Upper lobe of left lung (tissue), 6 donors: ENCODE measurements at places on chromosomes 6 and 20.

GRCh38 chr20:38144974-38145728, 19.9 kb downstream of the TGM2 start:
- peaks cover 45% of the 10 kb centered on the region for H3K4me1 ChIP-seq
- H3K27ac ChIP-seq = peak overlapping the region; percentile 73
- H3K4me3 ChIP-seq = no peak overlapping the region
- H3K27me3 ChIP-seq = no peaks in the 10 kb centered on the region
- no peak for DNase-seq
- H3K36me3 ChIP-seq = peaks cover 3% of the 10 kb centered on the region

GRCh38 chr20:20547221-20547875, 165.1 kb downstream of the RALGAPA2 start:
- no peaks in the 10 kb centered on the region for H3K27me3 ChIP-seq
- no peaks in the 10 kb centered on the region for H3K4me1 ChIP-seq
- H3K27ac ChIP-seq = no peak overlapping the region
- no peak for DNase-seq

DNA sequence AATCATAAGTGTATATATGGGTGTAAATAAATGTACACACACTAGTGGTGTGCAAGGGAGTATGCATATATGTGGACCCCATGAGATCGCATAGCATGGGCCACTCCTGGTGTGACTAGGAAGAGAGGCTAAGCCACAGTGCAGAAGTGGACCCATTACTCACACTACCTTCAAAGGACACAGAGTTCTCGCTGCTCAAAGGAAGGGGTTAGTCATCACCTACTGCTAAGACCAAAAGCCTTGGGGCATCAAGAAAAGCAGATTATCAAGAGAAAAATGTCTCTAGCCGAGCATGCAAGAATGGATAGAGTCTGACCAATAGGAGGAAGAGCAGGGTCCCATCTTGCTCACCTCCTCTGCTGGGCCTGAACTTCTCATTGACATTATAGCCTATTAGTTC, 195.5 kb downstream of the MAFB start:
- H3K36me3 ChIP-seq = no peaks in the 10 kb centered on the region
- H3K4me3 ChIP-seq = no peak overlapping the region
- DNase-seq = no peak

DNA sequence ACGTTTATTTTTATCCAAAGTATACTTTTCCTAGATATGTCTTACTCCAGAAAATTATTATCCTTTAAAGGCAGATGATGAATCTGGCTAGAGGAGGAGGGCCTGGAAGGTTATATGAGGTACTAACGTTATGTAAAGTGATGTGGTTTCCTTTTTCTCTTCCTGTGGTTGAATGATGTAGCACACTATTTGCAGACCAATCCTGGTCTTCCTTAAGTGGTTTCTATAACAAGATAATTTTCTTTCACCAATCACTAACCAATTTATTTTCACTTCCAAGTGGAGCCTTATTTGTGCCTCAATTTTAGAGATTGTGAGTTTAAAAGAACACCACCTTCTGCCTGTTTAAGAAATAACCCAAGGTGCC, 154.6 kb upstream of the SOX4 start:
- no peaks in the 10 kb centered on the region for H3K27me3 ChIP-seq
- no peak overlapping the region for H3K4me3 ChIP-seq
- no peak overlapping the region for H3K27ac ChIP-seq
- H3K4me1 ChIP-seq = no peaks in the 10 kb centered on the region
- no peak for DNase-seq

DNA sequence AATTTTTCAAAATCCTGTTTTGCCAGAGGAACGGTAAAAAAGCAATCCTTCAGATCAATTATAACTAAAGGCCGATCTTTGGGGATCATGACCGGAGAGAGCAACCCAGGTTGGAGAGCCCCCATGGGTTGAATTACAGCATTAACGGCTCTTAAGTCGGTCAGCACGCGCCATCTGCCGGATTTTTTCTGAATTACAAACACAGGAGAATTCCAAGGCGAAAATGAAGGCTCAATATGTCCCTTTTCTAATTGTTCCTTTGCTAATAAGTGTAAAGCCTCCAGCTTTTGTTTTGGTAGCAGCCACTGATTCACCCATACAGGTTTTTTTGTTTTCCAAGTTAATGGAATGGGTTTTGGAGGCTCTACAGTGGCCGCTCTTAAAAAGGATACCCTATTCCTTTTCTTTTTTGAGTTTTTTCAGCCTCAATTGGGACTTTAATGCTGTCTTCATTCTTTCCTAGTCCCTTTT, 16.9 kb upstream of the PTCRA start:
- no peaks in the 10 kb centered on the region for H3K27me3 ChIP-seq
- no peak overlapping the region for H3K27ac ChIP-seq
- H3K4me1 ChIP-seq = no peaks in the 10 kb centered on the region
- H3K36me3 ChIP-seq = no peaks in the 10 kb centered on the region

- no peak overlapping the region for H3K4me3 ChIP-seq
- H3K36me3 ChIP-seq = peaks cover 7% of the 10 kb centered on the region
- H3K27me3 ChIP-seq = no peaks in the 10 kb centered on the region
- H3K4me1 ChIP-seq = no peaks in the 10 kb centered on the region
Observed at GRCh38 chr6:57163956-57164355, 8.2 kb upstream of the BAG2 start.

DNA sequence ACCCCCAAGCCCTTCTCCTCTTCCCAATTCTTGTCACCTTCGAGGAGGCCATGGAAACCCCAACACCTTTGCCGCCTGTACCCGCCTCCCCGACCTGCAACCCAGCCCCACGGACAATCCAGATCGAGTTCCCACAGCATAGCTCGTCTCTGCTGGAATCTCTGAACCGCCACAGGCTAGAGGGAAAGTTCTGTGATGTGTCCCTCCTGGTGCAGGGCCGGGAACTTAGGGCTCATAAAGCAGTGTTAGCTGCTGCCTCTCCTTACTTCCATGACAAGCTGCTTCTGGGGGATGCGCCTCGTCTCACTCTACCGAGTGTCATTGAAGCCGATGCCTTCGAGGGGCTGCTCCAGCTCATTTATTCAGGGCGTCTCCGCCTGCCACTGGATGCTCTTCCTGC, 675 bp downstream of the ZBTB9 start:
- no peak for DNase-seq
- H3K36me3 ChIP-seq = no peaks in the 10 kb centered on the region
- peak overlapping the region; percentile 82 for H3K4me3 ChIP-seq
- H3K27ac ChIP-seq = peak overlapping the region; percentile 86
- peaks cover 19% of the 10 kb centered on the region for H3K4me1 ChIP-seq
- H3K27me3 ChIP-seq = no peaks in the 10 kb centered on the region

DNA sequence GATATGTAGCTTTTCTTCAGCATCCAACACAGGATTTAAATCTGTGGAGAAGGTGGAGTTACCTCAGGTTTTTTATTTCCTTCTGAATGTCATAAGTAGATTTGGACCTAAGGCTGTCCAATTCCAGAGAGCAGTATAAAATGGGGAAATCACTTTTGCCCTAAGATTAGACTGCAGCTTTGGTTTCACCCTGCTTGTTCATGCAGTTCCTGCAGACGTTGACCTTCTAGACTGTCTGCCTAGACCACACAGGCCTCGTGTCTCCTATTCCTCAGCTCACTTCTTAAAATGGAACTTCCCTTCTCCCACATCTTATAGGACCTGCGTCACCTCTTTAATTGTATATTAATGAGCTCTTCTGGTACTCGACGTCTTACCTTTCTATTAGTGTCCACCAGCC, 26.0 kb upstream of the C6orf62 start:
- H3K36me3 ChIP-seq = no peaks in the 10 kb centered on the region
- DNase-seq = no peak
- H3K4me3 ChIP-seq = no peak overlapping the region
- no peaks in the 10 kb centered on the region for H3K27me3 ChIP-seq

GRCh38 chr6:158313989-158314388, 1.7 kb downstream of the TULP4 start:
- H3K36me3 ChIP-seq = peaks cover 3% of the 10 kb centered on the region
- H3K27ac ChIP-seq = no peak overlapping the region
- H3K27me3 ChIP-seq = no peaks in the 10 kb centered on the region
- peak; percentile 22 for DNase-seq
- H3K4me1 ChIP-seq = no peaks in the 10 kb centered on the region
- no peak overlapping the region for H3K4me3 ChIP-seq

GRCh38 chr6:132287101-132287500, 114.2 kb downstream of the MOXD1 start:
- H3K27ac ChIP-seq = no peak overlapping the region
- no peak overlapping the region for H3K4me3 ChIP-seq
- no peak for DNase-seq
- H3K4me1 ChIP-seq = no peaks in the 10 kb centered on the region

DNA sequence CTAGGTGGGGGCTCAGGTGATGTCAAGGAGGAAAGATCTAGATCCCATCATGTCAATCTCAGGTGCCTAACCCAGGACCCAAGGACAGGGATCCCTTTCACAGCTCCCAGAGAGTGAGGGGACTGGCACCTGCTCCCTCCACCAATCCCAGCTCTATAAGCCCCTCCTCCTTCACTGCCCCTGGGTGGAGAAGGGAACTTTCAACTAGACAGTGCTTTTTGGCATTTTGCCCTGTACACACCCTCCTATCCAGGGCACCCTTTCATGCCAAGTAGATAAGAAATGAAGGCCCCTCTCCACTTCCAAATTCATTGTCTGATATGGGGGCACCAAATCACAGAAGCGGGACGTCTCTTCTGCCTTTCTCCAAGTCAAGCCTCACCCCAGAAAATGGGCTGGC, 61.6 kb downstream of the MDGA1 start:
- H3K27ac ChIP-seq = no peak overlapping the region
- H3K4me1 ChIP-seq = no peaks in the 10 kb centered on the region
- no peaks in the 10 kb centered on the region for H3K27me3 ChIP-seq
- no peak for DNase-seq
